Esophagus squamous epithelium (tissue), 5 donors: ENCODE measurements at places on chromosomes 11 and 22.

GRCh38 chr11:15875943-15876342 is 480.4 kb downstream of the SOX6 start:
- no peak for DNase-seq

DNA sequence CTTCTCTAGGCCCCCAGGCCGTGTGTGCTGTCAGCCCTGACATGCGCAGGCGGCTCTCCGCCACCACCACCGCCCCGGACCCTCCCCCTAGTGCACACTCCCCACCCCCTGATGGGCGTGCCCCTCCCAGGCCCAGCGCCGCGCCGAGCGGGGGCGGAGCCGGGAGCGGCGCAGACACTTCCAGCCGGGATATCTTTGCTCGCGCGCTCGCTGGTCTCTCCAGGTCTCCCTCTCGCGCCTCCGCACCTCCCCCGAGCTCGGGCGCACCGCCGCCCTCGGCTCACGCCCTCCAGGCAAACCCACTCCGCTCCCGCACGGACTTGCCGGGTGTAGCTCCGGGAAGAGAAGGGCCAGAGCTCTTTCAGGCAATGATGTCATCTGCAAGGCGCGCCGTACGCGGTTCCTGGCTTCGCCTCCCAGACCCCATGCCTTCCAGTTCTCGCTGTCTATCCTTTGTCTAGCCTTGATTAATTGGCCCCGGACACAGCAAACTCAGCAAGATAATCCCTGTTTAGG is at the start of gene SCN3B:
Gene SCN3B, minus strand, starts transcription at position 59 of the 516 bp plus-strand sequence. CDS start 823 bp downstream, outside the sequence.
- DNase-seq, result no peak

GRCh38 chr11:69832561-69833413 is 13.6 kb upstream of the FGF3 start:
- DNase-seq, result no peak

DNA sequence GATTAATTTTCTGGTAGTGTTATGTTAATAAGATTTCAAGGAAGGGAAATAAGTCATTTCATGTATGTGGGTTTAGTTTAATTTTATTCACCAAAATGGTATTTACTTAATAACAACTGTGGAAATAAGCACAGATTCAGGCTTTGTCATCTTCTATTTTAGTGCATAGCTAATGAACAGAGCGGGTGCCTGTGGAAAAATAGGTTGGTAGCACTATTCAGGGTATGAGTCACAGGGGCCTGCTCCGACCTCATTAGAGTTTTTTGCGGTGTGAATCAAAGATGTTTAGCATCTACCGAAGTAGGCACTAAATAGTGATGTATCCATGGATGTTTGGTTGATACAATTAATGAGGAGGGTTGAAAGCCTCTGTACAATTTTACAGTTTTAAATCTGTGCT is 78.2 kb downstream of the FAT3 start:
- no peak for DNase-seq

DNA sequence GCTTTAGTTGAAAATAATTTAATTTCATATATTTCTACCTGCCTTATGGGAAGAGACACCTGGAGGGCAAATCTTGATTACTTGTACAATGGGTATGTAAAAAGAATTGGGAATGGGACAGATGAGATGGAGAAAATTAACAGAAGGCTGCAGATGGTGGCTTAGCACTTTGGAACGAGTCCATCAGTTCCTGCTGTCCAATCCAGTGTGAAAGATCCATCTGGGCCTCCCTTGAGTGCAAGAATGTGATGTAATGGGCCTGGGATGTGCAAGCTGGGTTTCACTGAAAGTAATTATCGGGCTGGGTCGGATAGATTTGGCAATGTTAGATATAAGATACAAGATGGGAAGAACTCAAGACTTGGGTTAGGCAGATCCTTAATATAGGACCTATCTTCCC is 42.0 kb downstream of the CECR2 start:
- no peak for DNase-seq

DNA sequence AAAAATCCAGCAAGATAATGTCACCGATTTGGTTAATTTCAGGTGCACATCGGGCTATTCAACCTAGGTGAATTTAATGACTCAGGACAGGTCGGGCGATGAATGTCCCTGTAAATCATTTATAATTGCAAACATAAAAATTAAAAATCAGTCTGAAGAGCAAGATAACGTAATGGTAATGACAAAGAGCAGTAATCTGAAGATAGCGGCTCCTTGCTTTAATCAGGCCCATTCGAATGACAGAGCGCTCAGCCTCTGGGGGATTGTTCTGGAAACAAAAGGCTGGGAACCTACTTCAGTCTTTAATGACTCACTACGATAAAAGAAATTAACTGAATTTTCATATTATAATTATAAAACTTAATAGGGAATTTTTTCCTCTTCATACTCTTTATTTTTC is 61.3 kb downstream of the RCN1 start:
- no peak for DNase-seq

DNA sequence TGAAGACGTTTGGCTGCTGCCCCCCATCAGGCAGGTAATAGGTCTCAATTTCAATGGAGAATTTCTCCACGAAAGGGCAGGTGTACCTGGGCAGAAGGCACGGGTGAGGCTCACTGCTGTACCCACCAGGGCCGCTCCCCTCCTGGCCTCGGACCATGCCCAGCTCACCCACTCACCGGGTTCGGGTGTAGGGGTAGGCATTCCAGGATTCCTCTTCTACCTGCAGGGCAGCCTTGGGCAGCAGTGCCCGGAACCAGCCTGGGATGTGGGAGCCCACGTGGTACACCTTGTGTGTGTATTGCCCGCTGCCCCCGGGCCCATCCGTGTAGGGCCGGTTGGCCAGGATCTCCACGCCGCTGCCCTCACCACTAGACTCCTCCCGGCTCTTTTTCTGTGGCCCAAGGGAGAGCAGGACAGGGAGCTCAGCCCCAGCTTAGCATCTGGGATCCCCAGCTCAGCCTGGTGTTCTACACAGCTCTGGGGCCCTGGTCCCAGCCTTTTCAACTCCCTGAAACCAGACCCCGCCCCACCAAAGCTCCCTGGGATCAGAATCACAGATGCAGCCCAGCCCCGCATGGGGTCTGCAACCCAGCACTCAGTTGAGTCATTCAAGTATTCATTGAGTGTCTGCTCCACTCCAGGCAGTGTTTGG is 2.7 kb downstream of the PITPNM1 start:
- no peak for DNase-seq

GRCh38 chr22:45574069-45574703 is 71.5 kb downstream of the FBLN1 start:
- no peak for DNase-seq

DNA sequence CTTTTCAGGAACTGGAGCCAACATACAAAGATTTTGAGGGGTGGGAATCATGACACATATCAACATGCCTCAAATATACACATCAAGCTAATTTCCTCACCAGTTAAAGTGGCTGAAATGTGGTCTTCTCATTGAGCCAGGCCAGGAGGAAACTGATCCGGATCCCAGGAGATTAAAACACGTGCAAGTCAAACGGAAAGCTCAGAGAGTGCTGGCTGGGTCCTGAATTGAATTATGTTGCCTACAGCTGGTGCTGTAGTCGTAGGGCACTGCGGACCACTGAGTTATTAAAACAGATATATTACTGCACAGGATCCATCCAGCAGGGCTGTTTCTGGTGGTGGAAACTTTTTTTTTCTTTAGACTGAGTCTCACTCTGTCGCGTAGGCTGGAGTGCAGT is 14.1 kb upstream of the WNT7B start:
- no peak for DNase-seq

DNA sequence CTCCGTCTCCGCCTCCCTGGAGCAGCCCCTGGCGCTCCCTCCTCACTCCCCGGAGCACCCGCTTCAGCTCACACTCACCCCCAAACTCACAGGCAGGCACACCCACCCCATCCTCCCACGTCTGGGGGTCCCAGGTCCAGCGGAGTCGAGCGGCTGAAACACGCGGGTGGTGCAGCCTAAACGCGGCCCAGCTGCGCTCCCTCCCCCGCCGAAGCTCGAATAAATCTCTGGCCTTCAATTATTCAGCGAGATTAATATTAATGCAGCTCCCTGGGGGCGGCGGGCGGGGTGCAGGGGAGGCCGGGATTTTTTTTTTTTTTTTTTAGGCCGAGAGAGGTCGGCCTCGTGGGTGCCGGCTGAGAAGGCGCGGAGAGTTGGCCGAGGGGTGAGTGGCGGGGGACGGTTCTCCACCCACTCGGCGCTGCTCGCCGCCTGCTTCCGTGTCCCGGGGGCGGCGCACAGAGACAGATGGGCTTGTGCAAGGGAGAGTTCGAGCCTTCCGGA is 524 bp upstream of the SLC1A2 start:
- no peak for DNase-seq

GRCh38 chr11:31872076-31872443 is 60.9 kb upstream of the PAX6 start:
- DNase-seq, result no peak

GRCh38 chr11:26976389-26976788 is 17.5 kb upstream of the FIBIN start:
- no peak for DNase-seq

DNA sequence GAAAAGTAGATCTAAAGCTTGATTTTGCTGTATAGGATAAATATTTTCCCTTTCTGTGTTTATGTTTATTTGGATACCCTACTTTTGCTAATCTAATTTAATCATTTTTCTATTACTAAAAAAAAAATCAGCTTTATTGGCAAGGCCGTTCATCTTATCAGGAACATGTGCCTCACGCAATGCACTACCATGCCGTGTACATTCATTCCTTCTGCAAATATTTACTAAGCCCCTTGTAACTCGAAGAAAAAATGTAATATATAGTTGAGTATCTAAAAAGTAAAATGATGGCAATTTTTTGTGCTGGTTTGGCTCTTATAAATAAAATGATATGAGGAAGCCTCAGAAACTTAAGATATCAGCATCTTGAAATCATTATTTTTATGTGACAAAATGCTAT is 8.9 kb downstream of the UVRAG start:
- no peak for DNase-seq

DNA sequence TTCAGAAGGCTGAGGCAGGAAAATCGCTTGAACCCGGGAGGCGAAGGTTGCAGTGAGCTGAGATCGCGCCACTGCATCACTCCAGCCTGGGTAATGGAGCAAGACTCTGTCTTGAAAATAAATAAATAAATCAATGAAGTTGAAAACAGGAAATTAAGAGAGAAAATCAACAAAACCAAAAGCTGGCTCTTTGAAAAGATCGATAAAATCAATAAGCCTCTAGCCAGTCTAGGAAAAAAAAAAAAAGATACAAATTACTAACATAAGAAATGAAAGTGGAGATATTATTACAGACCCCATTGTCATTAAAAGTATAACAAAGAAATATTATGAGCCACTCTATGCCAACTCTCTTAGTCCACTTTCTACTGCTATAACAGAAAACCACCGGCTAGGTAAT is 48.0 kb upstream of the NUP160 start:
- DNase-seq, result no peak

GRCh38 chr11:128848815-128849455 is 18.2 kb downstream of the KCNJ1 start:
- no peak for DNase-seq

GRCh38 chr22:36081023-36081431 is 52.4 kb upstream of the RBFOX2 start:
- DNase-seq, result no peak

DNA sequence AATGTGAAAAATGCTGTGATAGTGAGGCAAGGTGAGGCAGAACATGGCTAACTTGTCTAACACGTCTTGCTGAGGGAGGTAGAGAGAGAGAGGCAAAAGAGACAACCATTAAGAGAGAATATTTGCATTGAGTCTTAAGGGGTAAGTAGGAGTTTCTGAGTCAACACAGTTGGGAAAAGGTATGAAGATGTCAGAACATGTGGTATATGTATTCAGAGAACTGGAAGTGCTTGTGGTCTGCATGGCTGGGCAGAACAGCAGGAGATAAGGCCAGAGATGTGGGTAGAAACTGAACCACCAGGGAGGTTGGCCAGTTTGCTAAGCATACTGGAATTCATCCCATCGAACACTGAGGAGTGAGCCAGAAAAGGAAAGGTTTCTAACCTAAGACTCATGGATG is 25.0 kb upstream of the SLC5A1 start:
- no peak for DNase-seq

DNA sequence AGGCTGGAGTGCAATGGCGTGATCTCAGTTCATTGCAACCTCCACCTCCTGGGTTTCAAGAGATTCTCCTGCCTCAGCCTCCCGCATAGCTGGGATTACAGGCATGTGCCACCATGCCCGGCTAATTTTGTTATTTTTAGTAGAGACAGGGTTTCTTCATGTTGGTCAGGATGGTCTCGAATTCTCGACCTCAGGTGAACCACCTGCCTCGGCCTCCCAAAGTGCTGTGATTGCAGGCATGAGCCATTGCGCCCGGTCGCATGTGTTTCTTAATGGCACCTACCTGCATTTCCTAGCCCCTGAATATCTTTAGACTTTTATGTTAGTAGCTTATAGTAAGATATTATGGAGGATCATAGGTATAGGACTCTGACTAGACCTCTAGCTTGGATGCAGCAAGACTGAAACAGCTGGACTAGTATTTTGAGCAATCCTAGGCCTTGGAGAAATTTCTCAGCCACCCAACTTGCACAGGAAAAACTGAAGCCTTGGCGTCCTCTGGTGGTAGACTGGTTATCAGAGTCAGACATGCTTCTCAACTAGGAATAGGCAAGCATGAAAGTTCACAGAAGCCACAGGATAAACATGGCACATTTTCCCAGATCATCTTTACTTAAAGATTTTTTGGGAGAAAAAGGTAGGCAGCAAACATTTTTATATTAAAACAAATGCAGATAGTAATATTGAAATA is 22.7 kb upstream of the C1QTNF4 start:
- no peak for DNase-seq

DNA sequence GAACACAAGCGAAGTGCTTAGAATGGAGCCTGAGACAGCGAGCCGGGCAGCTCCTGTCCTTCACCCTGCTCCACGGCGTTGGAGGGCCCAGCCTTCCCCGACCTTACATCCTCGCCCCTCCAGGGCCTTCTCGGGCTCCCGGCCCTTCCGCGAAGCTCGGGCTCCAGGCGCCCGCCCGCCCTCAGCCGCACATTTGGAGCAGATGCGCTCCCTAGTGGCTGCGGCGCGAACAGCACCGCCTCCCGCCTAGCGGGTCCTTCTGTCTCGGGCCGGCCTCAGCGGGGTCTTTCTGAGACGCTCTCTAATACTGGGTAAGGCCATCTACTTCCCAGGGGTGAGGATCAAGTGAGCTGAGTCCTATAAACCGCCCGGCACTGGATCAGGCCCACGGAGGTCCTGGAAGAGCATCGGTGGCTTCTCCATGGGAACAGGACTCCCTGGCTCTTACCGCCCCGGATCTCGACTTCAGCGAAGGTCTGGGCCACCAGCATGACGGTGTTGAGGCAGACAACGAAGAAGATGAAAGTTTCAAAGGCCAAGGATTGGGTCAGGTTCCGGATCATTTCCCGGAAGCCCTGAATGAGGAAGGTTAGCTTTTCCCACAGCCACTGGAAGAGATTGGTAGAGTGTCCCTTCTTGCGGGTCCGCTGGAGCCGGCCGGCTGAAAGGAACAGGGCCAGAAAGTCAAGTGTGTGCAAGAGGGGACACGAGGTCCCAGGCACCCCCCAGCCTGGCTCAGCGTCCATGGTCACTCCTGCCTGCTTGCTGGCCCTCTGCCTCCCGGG is 3.7 kb downstream of the CATSPER1 start:
- no peak for DNase-seq

- no peak for DNase-seq
Measured at GRCh38 chr11:61954106-61954850, 4.1 kb downstream of the BEST1 start.
